ENCODE measurements at places on chromosomes 2 and 18.

DNA sequence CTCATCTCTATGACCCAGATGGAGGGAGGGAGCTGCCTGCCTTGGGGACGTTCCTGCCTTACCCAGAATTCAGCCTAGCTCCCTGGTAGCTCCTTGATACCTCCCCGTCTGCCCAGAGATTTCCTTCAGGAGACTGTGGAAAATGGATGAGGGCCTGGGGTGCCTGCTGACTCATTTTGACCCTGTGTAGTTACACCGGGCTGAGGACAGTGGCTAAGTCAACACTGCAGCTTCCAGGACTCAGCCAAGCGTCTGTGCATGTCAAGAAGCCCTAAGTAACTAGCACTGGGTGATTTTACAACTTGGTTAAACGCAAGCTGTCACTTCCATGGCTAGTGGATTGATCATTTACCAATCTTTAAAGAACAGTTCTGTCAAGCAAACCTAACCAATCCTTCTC lies 23.3 kb upstream of the EPAS1 start:
- DNase-seq = no peak

- no peak for DNase-seq
Measured at GRCh38 chr18:61852496-61852895, 40.3 kb downstream of the RNF152 start.

GRCh38 chr18:55338978-55339650 lies 248.9 kb downstream of the TCF4 start:
- no peak for DNase-seq

DNA sequence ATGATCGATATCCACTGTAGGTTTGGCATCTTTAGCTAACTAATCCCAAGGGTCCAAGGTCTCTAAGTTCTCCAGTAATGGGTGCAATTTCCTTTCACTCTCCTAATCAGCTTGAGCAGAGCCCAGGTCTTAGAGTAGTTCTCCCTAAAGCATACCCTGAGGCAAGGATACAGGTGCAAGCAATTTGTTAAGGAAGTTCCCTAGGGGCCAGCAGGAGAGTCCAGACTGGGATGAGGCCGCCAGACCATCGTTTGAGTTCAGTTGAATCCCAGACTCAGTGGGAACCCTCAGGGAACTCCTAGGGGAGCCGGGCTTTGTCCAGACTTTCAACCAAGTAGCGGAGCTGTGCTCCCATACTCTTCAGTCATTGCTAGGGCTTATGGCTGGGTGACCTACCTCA lies 835.4 kb upstream of the CDH2 start:
- no peak for DNase-seq

DNA sequence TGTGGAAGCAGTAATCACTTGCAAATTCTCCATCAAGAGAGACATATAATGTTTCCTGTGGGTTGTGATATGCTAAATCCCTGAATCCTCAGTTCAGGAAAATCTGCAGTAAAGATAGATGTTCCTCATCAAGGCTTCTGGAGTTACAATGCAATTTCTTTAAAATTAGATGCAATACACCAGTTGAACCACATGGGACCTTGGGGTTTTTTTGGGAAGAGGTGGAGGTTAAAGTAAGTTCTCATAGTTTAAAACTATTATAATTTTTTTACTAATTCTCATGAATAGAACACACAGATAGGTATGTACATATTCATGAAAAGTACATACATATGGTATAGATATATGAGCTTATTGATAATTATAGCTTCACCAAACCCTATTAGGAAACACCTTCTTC lies 496.2 kb downstream of the SATB2 start:
- no peak for DNase-seq

DNA sequence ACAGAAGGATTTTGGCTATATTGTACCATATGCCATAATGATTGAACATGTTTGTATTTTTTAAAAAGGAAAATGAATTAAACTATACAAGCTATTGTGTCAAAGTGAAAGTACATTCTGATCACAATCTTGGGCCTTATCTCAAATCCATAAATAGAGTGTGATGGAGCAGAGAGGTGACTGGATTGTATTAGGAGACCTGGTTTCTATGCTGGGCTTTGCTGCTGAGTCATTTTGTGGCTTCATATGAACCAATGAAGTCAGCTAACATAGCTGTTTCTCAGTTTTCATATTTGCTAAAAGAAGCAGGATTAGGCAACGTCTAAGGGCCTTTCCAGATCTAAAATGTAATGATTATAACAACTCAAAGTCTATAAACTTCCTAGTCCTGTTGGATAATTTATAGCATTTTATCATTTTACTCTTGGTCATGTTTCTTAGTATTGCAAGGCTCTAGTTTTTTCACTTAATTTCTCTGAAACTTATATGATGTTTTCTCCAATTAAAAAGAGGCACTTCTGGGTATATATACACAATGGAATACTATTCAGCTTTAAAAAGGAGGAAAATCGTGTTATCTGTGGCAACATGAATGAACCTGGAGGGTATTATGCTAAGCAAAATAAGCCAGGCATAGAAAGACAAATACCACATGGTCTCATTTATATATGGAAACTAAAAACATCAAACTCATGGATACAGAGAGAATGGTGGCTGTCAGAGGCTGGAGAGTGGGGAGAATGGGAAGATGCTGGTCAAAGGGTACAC lies 112.3 kb downstream of the MEP1B start:
- DNase-seq = no peak

Measured in stimulated activated CD8-positive, alpha-beta memory T cell treated with anti-CD3 and anti-CD28 coated beads, Interleukin-15, amount 100 ng/mL, for 24 hours (primary cell).